ENCODE measurements at places on chromosomes 2 and 18. TPM values are rescaled to one million over a fixed set of nuclear protein-coding genes. Genes with fewer than 3 reads are reported as not detected.
A peak's percentile ranks its signal among the peaks of the same experiment; 100 is the strongest.

GRCh38 chr2:85861180-85861579, 27.6 kb downstream of the ST3GAL5 start:
- peak; percentile 20 for DNase-seq

DNA sequence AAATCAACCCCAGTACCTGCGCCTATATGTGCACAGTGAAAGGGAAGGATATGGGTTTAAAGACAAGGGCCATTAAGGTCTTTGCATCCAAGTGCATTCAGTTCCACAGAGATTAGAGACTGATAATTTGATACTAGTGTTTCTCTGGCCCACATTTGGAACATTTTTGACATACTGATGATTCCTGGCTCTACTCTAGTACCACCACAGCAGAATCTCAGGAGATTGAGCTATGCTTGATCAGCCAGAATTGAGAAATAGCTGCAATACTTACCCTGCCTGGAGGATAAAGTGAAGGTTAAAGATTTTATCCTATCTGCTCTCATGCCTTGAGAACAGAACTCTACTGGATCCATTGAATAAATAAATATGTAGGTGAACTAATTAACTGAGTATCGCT, 1267.8 kb downstream of the SUCLG1 start:
- DNase-seq, result no peak

DNA sequence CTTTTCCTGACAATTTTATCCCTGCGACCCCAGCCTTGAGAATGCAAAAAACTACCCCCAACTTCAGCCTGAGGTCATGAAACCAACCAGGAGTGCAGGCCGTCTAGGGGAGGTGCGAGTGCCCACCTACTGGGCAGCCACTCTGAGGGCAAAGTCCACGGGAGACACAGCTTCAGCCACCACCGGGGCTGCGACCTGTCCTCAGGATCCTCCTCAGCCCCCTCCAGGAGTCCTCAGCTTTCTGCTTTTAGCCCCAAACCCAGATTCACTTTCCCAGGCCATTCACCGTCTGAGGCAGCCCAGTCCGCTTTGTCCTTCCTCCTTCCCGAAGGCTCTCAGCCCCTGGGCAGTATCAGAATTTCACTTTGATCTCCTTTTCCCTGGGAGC, 210.2 kb upstream of the TNP1 start:
- DNase-seq, result no peak

GRCh38 chr2:214185546-214185945, 225.3 kb upstream of the VWC2L start:
- DNase-seq, result no peak

ANKRD23 gene
- 3.8 TPM for polyA plus RNA-seq

FAM136A gene
- polyA plus RNA-seq, result 61.3 TPM

FIGN gene
- polyA plus RNA-seq, result 0.64 TPM

IL36G gene
- not detected for polyA plus RNA-seq
